ENCODE measurements at places on chromosomes 2 and 18.
A peak's percentile ranks its signal among the peaks of the same experiment; 100 is the strongest.

DNA sequence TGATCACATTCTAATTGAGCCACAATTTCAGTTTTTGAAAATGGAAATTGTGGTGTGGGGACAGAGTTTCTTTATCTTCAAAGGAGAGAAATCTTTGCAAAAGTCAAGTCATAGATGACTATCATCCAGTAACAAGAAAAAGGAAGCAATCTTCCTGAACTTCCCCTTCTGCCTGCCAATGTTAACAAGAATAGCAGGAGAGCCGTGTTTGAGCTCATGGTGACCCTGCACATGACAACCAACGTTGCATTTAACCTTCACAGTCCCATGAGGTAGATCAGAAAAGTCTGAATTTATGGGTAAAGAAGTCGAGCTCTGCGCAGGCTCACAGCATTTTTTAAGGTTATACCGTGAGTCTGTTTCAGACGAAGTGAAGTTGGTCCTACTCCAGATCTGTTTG, 454.9 kb downstream of the LPIN1 start:
- no peak overlapping the region for H3K4me3 ChIP-seq
- no peaks in the 10 kb centered on the region for H3K27me3 ChIP-seq
- DNase-seq, result no peak
- no peaks in the 10 kb centered on the region for H3K36me3 ChIP-seq
- no peak overlapping the region for H3K27ac ChIP-seq
- no peaks in the 10 kb centered on the region for H3K4me1 ChIP-seq

GRCh38 chr2:109435901-109436598, 177.7 kb downstream of the SEPTIN10 start:
- no peaks in the 10 kb centered on the region for H3K4me1 ChIP-seq
- H3K36me3 ChIP-seq, result no peaks in the 10 kb centered on the region
- H3K27me3 ChIP-seq, result no peaks in the 10 kb centered on the region
- no peak for DNase-seq

GRCh38 chr2:223563462-223563861, 38.7 kb downstream of the SCG2 start:
- H3K27ac ChIP-seq, result no peak overlapping the region
- H3K4me1 ChIP-seq, result no peaks in the 10 kb centered on the region
- no peaks in the 10 kb centered on the region for H3K27me3 ChIP-seq
- no peak for DNase-seq

DNA sequence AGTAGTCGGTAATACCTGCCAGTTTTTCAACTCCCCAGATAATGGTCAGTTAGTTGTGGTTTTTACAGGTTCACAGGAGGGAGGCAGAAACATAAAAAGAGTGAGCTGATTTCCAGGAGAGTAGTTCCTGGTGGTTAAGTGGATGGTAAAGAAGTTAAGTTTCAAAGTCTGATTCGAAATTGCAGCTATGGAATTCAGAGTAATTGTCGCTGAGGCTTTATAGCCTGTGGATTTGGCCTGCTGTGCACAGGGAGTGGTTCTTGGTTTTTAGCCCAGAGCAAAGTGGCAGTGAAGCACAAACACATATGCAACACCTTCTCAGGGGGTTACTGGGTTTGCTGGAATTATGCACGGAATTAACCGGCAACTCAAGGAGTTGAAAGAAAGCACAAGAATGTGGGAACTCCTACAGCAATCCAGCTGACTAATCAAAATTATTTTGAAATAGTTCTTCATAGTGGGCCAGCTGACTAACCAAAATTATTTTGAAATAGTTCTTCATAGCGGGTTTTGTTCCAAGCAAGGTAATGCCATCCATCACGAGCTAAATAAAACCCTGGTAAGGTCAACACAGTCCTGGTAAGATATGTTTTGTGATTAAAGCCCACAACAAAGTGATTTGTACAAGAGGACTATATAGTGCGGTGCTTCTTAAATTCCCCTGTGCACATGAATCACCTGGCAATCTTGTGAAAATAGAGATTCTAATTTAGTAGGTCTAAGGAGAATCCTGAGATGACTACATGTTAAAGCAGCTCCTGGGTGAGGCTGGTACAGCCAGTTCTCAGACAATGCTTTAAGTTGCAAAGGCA, 94.4 kb downstream of the SGPP2 start:
- no peaks in the 10 kb centered on the region for H3K27me3 ChIP-seq
- no peak for DNase-seq
- no peak overlapping the region for H3K27ac ChIP-seq

DNA sequence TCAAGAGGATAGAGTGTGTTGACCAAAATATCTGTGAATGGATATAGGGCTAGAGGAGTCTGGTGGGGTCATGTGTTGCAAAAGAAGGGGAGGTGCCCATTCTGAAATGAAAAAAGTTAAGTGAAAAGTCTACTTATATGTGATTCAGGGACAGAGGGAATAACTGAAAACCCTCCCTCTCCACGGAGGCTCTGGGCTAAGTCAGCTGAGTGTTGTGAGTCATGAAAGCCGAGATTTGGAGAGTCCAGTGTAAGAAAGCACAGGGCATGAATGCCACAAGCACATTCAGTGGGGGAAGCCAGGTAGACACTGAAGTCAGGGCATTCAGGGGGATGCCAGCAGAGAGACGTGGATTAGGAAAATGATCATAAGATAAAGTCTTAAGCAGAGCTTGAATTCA, 871.9 kb downstream of the TSN start:
- H3K27me3 ChIP-seq, result no peaks in the 10 kb centered on the region
- no peak for DNase-seq
- H3K36me3 ChIP-seq, result no peaks in the 10 kb centered on the region
- no peaks in the 10 kb centered on the region for H3K4me1 ChIP-seq

DNA sequence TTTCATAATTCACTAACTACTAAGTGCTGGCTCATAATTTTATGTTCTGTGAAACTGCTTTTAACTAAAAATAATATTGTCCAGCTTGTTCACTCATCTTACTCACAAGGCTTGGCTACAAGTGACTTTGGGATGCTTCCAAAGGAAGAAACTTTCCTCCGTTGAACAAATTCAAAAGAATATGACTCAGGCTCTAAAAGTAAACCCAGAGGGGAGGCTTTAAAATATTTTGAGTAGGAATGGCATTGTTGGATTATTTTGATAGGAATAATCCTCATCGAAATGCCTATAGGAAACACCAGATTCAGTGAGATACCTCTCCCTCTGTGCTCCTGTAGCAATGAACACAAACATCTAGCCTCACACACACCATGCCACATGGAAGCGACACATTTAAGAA, 25.2 kb upstream of the TLK1 start:
- no peak overlapping the region for H3K27ac ChIP-seq
- H3K27me3 ChIP-seq, result no peaks in the 10 kb centered on the region
- H3K36me3 ChIP-seq, result no peaks in the 10 kb centered on the region
- H3K4me1 ChIP-seq, result peaks cover 3% of the 10 kb centered on the region

GRCh38 chr2:203580844-203581243, 45.7 kb upstream of the RAPH1 start:
- no peak overlapping the region for H3K27ac ChIP-seq
- H3K4me3 ChIP-seq, result no peak overlapping the region
- H3K4me1 ChIP-seq, result peaks cover 34% of the 10 kb centered on the region
- no peak for DNase-seq
- H3K36me3 ChIP-seq, result no peaks in the 10 kb centered on the region
- no peaks in the 10 kb centered on the region for H3K27me3 ChIP-seq

GRCh38 chr2:98269274-98269673, 77.0 kb upstream of the CNGA3 start:
- H3K36me3 ChIP-seq, result no peaks in the 10 kb centered on the region
- no peak overlapping the region for H3K27ac ChIP-seq
- H3K4me3 ChIP-seq, result no peak overlapping the region
- H3K27me3 ChIP-seq, result no peaks in the 10 kb centered on the region
- no peaks in the 10 kb centered on the region for H3K4me1 ChIP-seq
- DNase-seq, result no peak

DNA sequence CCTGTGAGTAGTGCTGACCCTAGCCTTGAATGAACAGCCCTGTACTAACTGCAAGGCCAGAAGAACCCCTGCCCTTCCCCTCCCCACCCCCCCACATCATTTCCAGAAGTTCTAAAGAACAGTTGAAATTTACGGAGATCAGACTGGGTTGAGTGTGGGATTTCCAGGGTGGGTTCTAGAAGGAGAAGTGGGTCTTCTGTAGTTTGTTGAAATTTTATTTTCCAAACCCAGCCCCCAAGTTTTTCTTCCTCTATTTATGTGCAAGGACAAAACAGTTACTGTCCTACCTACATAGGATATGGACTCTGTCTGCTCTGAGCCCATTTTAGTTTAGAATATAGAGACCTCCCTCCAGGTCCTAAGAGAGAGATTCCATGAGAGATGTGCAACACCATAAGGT, 26.3 kb upstream of the CASP10 start:
- peak; percentile 6 for DNase-seq
- H3K27ac ChIP-seq, result no peak overlapping the region
- no peaks in the 10 kb centered on the region for H3K27me3 ChIP-seq
- H3K4me1 ChIP-seq, result peaks cover 5% of the 10 kb centered on the region
- peaks cover 63% of the 10 kb centered on the region for H3K36me3 ChIP-seq

DNA sequence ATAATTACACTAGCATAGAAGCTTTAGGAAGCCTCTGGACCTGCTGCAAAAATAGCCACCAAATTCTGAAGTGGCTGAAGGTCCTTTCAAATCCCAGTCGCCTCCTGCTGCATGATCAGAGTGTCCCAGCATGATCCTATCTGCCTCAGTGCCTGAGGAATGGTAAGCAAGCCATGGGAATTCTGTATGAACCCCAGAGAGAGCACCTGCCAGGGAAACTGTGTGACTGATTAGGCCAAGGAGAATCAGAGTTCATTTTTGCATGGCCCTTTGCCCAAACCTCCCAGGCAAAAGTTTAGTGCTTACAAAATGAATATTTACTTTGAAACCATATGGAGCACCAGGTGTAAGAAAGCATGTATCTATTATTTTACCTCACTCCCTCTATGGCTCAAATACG, 221.4 kb downstream of the ARL4C start:
- no peaks in the 10 kb centered on the region for H3K4me1 ChIP-seq
- DNase-seq, result no peak
- H3K36me3 ChIP-seq, result no peaks in the 10 kb centered on the region
- H3K27ac ChIP-seq, result no peak overlapping the region
- no peaks in the 10 kb centered on the region for H3K27me3 ChIP-seq

GRCh38 chr18:58195278-58195765, 151.3 kb downstream of the NEDD4L start:
- no peaks in the 10 kb centered on the region for H3K27me3 ChIP-seq
- H3K4me1 ChIP-seq, result no peaks in the 10 kb centered on the region
- no peak overlapping the region for H3K27ac ChIP-seq

DNA sequence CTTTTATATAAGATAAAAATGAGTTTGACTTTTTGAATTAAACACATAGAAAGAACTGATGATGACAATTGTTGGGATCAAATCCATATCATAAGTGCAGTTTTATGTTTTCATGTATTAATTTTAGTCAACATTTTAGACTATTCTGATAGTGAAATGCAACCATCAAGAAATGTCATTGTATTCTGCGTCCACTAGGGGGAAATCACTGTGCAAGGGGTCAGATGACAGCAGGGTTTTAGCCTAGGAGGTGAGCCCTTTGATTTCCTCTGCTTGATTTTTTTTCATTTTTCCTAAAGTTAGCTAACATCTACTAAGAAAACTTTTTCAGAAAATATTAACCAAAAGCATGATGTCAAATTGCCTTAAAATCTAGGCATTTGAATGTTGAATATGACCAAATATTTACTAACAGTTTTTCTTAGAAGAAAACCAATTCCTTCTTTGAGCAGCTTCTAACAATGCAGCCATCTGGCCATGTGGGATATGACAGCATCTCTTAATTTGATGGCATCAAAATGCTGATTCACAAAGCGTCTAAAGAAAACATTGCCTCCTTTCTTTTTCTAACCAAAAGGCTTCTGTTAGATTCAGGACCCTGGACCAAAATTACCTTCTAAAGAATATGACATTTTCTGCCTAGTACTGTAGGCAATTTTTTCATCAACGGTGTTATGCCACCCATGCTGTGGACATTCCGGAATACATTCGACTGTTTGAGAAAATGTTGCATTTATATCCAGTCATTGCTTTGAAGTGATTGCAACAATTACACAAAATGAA, 141.5 kb downstream of the SPHKAP start:
- H3K27me3 ChIP-seq, result no peaks in the 10 kb centered on the region
- H3K4me3 ChIP-seq, result no peak overlapping the region
- H3K27ac ChIP-seq, result no peak overlapping the region
- no peaks in the 10 kb centered on the region for H3K36me3 ChIP-seq
- H3K4me1 ChIP-seq, result no peaks in the 10 kb centered on the region

DNA sequence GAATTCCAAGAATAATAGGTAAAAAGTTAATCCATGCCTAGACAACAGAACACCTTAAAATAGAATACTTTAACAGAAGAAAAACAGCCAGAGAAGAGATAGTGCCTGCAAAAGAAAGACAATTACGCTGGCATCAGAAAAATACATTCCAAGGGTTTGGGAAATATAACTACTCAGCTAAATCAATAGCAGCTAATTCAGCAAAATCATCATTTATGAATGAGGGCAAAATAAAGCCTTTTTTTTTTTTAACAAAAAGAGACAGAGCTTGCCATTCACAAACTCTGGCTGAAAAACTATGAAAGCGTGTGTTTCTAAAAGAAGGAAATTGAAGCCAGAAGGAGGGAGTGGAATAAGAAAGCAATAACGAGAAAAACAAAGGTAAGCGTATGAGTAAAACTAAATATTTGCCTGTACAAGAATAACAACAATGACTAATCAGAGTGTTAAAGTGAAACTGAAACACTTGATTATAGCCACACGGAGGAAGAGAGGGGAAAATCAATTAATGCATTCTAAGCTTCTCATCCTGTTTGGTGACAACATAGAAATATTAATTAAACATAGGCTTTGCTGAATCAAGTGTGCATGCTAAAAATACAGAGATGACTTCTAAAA, 90.2 kb downstream of the EHD3 start:
- no peak for DNase-seq
- H3K27me3 ChIP-seq, result no peaks in the 10 kb centered on the region
- peak overlapping the region; percentile 66 for H3K27ac ChIP-seq
- no peaks in the 10 kb centered on the region for H3K4me1 ChIP-seq
- peak overlapping the region; percentile 71 for H3K4me3 ChIP-seq

DNA sequence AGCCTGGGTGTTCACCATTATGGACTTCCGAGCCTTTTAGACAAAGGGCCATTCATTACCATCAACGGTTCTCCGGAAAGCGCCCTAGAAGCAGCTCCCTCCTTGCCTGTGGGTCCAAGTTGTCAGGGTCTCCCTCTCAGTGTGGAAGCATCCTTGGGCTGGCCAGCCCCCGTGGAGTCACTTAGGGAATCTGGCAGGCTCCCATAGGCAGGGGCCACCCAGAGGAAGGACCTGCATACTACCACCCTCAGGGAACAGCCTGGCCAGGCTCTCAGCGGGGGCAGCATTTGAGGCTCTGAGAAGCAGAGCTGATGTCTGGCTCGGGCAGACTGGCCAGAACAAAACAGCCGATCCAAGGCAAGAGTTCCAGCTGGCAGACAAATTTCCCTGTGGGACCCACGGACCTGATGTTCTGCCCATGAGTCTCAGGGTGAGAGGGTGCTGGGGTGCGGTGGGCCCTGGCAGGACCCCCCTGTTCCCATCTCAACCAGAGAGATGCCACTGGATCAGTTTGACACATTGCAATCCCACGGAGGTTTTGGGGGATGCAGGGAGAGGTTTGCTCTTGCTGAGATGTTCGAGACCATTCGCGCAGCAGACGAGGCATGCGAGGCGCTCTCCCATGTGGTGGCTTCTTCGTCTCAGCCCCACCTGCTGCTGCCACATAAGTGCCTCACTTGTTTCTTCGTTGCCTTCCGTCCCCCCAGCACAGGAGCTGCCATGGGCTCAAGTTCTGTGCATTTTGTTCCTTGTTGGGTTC, 56.9 kb downstream of the ACKR3 start:
- no peak overlapping the region for H3K4me3 ChIP-seq
- no peaks in the 10 kb centered on the region for H3K27me3 ChIP-seq
- H3K4me1 ChIP-seq, result no peaks in the 10 kb centered on the region
- no peak overlapping the region for H3K27ac ChIP-seq
